A673 (cell line): ENCODE measurements at places on chromosomes 12 and 14. TPM values are rescaled to one million over a fixed set of nuclear protein-coding genes. Genes with fewer than 3 reads are reported as not detected.
A peak's percentile ranks its signal among the peaks of the same experiment; 100 is the strongest.

The ENDOU gene
- total RNA-seq, result 0.35 and 0.58 TPM in 2 replicates

DNA sequence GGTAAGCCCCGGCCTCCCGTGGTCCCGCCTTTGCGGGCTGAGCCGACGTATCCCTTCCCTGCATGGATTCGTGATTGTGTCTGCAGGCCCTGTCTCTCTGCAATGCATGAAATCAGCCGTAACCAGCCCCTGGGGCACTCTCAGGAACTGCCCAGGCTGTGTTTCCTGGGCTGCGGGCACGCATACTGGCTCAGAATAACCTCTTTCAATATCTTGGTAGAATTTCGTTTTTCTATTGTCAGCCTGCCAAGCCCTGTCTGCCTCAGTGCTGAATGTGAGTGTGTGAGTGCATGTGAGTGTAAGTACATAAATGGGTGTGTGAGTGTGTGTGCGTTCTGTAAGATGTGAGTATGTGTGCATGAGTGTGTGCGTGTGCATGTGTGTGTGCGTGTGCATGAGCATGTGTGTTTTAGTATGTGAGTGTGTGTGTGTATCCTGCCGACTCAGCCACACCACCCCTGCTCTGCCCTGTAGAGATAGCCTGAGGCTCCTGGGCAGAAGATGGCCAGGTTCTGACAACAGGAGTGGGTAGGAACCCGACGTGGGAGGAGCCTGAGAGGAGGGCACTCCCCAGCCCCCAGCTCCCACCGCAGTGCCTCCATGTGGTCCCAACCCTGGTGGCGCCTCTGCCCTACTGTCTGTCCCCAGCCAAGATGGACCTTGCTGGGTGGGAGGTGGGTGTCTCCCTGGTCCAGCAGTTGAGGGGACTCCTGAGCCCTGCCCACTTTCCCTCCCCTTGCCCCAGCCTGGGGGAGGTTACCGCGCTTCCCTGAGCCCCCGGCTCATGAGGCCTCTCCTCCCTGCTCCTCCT, 268.8 kb downstream of the ADGRD1 start:
- peak; percentile 71 for DNase-seq

GRCh38 chr12:122753319-122753650, 661 bp downstream of the DENR start:
- no peak for DNase-seq

GRCh38 chr14:69540654-69541335, 33.9 kb downstream of the CCDC177 start:
- DNase-seq, result no peak

- no peak for DNase-seq
Observed at GRCh38 chr12:97288531-97288930, 174.1 kb upstream of the RMST start.

DNA sequence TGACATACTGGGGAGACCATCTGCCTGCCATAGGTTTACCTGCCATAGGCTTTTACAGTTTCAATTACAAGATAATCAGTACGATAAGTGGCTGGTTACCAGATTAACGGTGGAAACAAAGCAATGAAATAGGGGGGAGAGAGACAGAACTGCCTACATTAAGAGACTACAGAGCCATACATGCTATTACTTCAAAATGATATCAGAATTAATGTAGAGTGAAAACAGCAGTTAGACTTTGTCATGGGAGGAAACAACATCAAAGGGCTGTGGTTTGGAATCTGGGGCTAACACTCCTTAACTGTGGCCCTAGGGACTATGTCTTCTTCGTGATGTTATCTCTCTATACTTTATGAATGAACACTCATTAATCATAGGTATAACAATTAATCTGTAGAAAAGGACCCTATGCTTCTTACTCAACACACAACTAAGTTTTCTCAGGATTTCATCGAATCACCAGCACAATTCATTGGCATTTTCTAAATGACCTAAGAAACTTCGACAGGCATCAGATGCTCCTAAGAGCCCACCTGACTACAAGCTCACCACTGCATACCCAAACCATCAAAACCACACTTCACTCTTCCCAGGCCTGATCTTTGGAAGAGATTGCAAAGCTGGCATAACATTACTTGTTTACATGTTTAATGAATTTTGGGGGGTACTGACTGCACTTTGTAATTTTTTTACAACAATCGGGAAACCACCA, 475.6 kb upstream of the SOX5 start:
- DNase-seq, result no peak

- DNase-seq, result no peak
Observed at GRCh38 chr12:131592972-131593371, 117.9 kb upstream of the SFSWAP start.

- no peak for DNase-seq
Observed at GRCh38 chr12:140162-140561, 73.6 kb downstream of the IQSEC3 start.
